ENCODE measurements at places on chromosomes 6 and 20. TPM values are rescaled to one million over a fixed set of nuclear protein-coding genes. Genes with fewer than 3 reads are reported as not detected.

The GNAS-AS1 gene
- total RNA-seq: not detected

The IL17A gene
- total RNA-seq: not detected

The ARMC2 gene
- 9.9 TPM for total RNA-seq

The SLC26A8 gene
- 0.12 TPM for total RNA-seq

The LY6G6D gene
- total RNA-seq: not detected

The SAPCD1 gene
- not detected for total RNA-seq
